Cerebellar nuclear complex (tissue), 1 donor: ENCODE measurements at places on chromosomes 16 and 17.

- DNase-seq: no peak
Observed at GRCh38 chr16:49365711-49366509, 7.7 kb upstream of the C16orf78 start.

DNA sequence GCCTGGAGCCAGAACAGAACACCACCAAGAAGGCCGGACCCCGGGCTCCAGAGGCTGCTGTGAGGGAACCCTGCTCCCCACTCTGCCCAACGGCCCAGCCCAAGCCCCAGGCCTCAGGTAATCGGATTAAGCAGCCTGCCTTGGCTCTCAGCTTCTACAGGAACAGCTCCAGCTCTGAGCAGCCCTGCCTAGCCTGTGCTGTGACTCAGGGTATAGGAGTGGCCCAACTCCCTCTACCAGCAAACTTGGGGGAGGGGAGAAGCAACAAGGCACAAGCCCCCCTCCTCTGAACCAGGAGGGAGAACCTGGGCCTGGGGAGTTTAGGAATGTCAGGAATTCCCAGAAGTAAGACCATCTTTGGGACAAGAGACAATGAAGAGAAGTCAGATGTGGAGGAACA, 849 bp upstream of the SOX15 start:
- DNase-seq: no peak

GRCh38 chr17:66425756-66426396, 123.5 kb downstream of the PRKCA start:
- DNase-seq: no peak

DNA sequence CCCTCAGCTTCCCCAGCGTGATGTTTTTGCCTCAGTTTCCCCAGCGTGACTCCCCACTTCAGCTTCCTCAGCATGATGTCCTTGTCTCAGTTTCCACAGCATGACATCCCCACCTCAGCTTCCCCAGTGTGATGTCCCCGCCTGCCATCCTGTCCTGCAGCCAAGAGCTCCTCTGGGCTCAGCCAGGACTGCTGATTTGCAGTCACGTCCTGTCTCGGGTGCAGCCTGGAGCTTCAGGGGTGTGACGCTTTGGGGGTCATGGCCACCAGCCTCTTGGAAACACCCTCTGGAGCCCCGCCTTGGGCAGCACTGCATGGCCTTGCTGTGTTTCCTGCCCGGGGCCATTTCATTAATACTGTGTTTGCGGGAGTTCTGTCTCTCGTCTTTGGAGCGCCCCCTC, 16.5 kb upstream of the NUDT16L1 start:
- DNase-seq: no peak

GRCh38 chr17:43769426-43769825, 9.4 kb downstream of the DUSP3 start:
- no peak for DNase-seq

GRCh38 chr16:67457611-67458010, 23.3 kb downstream of the ATP6V0D1 start:
- DNase-seq: no peak

GRCh38 chr16:84562174-84562815, 55.6 kb downstream of the COTL1 start:
- no peak for DNase-seq
